Gastrocnemius medialis (tissue), 4 donors: ENCODE measurements at places on chromosomes 13 and 19.

DNA sequence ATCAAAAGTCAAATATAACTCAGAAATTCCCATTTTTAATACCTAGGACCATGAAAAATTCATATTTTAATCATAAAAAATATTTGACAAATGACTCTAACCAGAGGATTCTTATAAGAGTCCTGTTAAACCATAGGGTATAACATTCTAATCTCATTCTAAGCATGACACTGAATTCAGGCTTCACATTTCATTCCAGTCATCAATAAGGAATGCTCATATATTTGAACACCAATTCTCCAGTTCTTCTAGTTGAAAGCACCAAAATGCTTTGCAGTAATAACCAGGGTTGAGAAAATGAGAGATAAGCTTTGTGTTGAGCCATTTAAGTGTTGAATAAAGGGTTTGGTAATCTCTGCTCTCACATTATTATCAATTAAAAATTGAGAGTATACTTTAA lies 147.5 kb downstream of the VWA8 start:
- no peak for DNase-seq

DNA sequence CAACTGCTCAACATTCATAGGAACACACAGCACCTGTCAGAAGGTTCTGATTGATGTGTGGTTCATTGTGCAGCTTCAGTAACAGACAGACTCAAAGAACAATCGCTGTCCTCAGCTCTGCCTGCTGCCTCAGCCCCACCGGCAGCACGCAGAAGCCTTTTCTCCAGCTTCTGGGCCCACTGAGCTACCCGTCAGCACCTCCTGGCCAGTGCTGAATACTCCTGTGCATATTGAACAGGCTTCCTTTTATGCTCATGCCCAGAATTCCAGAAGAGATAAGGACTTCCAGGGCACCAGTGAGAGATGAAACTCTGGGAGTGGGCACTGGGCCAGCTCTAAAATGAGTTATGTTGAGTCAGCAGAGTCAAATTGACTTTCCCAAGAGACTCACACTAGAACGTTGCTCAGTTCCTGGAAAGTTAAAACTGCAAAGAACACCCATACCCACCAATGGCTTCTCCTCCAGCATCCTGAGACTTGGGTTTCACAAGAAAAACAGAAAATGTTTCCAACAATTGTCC lies 119.3 kb downstream of the COL4A1 start:
- no peak for DNase-seq

GRCh38 chr13:32940601-32941000 lies 75.6 kb upstream of the KL start:
- DNase-seq: peak; percentile 15

DNA sequence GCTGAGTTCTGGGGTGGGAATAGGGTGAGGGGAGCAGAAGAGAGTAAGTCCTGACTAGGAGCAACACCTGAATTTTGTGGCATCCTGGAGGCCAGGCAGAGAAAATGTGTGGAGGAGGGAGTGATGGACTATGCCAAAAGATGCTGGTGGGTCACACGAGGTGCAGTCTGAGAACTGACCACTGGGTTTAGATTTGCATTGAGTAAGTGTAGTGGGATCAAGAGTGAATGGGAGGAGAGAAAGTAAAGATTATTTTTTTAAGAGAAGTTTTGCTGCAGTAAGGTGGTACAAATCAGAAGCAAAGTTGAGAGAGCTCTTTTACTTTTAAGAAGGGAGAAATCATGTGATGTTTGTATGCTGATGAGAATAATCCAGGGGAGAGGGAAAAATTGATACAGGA lies 405.1 kb downstream of the DLEU7 start:
- no peak for DNase-seq

DNA sequence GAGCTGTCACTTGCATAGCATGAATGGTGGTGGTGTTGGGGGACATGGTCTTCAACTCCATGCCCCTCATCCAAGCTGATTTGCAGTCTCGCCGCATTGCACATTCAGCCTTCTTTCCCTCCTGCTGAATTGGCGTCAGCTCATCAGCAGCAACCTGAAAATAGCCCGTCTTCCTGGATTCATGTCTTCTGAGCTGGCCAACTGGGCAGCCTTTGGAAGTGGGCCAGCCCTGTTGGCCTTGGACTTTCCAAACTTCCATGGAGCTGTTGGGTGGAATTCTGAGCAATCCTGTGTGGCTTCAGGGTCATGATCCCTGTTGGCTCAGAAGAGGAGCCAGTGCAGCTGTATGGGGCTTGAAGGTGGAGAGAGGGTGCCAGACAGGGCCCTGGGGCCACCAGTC lies 68.8 kb downstream of the ZNF536 start:
- DNase-seq: no peak

DNA sequence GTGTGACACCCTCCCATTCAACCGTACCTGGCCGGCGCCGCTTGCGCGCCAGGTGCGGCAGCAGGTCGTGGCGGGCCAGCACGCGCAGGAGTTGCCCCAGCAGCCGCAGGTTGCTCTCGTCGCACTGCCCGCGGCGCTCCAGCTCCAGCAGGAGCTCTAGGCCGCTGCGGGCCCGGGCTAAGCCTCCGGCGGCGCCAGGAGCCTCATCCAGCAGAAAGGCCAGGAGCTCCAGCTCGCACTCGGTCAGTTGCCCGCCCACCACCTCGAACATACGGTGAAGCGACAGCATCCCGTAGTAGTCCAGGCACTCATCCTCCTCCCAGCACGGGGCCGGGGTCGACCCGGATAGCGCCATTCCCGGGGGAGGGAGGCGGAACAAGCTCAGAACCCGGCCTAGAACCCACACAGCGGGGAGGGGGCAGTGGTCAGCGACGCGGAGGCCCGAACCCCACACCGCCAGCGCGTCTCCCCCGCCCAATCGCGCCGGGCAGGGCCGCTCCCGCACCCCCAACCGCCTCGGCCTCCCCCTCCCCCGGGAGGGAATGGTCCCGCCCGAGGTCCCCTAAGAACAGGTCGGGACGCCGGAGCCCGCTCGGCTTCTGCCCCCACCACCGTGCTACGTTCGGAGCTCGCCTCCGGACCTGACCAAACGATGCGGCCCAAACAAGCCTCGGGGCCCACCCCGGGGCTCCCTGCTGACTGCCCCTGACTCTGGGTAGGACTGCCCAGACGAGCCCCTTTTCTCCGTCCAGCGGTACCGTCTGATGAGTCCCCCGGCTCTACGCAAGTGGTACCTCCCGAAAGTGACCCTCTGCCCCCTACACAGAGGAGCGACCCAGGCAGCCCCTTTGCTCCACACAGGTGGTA lies 591 bp downstream of the DEDD2 start:
- no peak for DNase-seq

DNA sequence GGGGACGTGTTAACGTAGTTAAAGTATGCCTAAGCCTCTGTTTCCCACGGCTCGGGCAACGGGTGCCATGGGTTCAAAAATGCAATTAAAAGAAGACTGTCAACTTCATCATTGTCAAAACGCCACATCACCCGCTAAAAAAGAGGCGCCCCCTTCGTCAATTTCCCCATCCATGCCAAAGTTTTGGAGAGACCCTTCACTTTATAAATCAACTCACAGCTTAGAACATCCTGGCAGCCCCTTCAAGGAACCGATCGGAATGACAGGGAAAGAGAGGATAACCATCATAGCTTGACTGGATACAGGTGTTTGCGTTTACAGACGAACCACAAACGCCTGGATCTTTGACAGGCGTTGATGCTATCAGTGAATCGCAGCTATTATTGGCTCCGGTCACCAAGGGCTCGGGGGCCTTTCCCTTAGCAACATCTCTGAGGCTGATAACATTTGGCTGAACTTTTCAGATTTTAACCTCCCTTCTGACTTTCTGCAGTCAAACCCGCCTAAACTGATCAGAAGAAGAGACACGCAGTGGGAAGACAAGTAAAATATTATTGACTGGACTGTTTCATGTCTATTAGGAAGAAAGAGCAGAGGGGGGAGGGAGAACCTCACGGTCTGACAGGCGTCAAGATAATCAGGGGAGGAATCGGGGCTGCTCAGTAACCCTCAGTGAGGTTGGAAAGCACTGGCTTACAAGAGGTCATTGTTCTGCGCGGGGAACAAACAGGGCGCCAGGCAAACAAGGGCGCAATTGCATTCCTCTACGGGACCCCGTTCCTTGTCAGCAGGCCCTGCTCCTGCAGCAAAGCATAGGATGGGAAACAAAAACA lies 322.5 kb upstream of the ZNF507 start:
- no peak for DNase-seq

DNA sequence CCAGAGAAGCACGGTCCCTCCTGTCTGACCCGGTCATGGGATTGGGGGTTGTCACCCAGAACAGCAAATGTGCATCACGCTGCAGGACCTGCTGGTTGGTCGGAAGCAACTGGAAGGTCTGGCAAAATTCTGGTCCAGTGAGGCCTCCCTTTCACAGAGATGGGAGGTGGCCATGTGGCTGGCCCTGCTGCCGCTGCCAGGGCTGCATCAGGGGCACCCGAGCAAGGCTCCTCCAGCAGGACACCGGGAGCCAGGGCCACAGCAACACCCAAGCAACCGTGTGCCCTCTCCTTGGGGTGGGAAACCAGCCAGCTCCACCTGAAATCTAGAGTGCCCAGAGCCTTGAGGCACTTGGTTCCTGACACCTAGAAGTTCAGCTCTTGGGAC lies 11.5 kb upstream of the GAS6 start:
- no peak for DNase-seq

- DNase-seq: no peak
Observed at GRCh38 chr19:49064029-49064629, 489 bp downstream of the NTF4 start.

DNA sequence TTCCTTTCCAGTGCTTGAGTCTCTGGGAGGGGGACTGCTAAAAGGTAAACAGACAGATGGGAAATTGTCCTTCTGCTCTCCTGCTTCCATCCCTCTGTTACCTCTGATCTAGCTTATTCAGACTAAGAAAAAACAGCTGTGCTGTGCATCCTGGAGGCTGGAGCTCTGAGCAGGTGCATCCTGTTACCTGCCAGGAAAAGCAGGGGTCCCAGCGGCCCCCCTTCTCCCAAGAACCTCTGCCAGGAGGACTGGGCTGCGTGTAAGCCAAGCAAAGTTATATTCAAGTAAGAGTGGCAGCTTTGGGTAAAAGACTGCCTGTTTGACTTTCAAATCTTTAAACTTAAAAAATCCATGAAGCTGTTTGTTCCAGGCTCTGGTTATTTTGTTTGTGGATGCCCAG lies 75.1 kb downstream of the C13orf42 start:
- no peak for DNase-seq

GRCh38 chr19:46724468-46724867 lies 7.6 kb upstream of the PRKD2 start:
- DNase-seq: no peak

GRCh38 chr19:40614622-40615411 lies 13.6 kb downstream of the LTBP4 start:
- peak; percentile 67 for DNase-seq

DNA sequence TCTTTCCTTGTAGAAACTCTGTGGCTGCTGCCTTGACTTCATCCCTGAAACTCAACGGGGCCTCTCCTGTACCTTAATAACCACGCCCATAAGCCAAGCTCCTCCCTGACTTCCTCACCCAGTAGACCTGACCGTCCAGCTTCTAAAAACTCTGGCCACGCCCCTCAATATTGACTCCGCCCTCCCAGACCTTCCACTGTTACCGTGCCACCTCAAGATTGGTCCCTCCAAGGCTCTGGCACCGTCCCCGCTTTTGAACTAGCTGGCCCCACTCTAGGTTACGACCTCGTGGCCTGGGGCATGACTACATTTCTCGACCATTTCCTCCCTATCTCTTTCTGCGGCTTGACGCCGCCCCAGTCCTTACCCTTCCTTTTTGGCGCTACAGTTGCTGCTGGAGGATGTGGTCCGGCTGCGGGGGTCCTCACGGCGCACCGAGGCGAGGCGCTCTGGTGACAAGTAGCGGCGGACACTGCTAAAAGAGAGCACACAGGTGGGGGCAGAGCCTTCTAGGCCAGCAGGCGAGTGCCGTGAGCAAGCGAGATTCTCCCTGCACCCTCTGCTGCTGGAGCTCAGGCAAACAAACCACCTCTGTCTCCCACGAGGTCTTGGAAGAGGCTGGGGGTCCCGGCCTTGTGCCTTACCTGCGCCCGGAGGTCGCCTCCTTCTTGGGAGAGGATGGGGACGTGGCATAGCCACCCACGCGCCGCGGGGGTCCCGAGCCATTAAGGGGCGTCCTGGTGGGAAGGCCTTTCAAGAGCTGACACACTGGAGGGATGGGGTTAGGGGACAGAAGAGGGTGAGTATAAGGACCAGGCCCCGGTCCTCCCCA lies 2.3 kb upstream of the EML2 start:
- peak; percentile 51 for DNase-seq
